Fibroblast of upper back skin (primary cell): ENCODE measurements at places on chromosomes 7 and 10.

GRCh38 chr7:39300276-39300675, 265.9 kb upstream of the YAE1 start:
- DNase-seq, result no peak

GRCh38 chr7:74002474-74003017, 25.4 kb upstream of the ELN start:
- peak; percentile 41 for DNase-seq

DNA sequence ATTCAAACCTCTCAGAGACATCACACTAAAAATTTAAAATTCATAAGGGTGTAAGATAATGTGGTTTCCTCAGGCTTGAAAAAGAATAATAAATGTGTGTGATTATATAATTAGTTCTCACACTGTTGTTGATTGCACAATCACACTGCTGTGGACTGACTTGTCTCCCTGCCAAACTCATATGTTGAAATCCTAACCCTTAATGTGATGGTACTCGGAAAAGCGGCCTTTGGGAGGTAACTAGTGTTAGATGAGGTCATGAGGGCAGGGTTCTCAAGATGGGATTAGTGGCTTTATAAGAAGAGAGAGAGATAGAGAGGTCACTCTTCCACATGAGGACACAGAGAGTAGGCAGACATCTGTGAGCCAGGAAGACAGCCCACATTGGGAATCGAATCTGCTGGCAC, 128.5 kb upstream of the COL1A2 start:
- peak; percentile 39 for DNase-seq

DNA sequence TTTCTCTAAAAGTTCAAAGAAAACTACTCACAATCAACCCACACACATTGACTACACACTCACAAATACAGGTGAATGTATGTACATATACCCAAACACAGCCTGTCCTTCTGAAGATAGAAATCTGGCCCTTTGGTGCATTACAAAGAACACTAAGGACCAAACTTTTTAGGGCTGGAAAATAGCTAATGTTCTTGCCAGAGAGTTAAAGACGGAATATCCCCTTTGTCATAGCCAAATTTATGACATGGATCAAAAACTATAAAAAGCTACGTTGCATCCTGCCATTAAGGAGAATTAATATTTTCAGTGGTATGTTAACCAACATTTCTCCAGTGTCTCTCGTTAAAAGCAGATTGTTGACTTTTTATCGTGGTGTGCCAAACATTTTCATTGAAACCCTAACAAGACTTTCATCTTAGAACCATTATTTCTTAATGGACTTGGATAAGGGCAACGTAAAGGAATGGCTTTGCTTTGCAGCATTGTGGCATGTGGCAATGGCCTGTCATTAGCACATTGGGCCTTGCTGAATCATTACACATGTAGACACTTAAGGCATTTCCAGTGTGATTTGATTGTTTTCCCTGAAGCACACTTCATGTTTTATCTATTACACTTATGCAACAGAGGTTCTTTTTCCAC, 150.9 kb upstream of the MEOX2 start:
- peak; percentile 40 for DNase-seq

DNA sequence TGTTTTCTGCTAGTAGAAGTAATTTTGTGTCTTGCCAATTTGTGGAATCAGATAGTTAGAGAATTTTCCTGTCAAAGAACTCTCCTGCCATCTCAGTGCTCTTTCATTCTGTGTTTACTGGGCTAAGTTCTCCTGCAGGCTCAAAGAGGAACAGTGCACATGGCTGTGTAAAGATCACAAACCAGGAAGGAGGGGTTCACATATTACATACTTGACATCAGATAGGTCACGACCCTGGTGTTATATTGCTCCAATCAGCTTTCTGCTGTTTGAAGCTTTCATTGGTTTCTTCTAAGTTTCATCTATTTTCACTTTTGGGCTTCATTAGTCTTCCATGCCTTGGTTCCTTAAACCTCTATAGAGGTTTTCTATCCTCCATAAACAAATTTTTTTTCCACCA, 13.5 kb upstream of the ELMO1 start:
- DNase-seq, result no peak

DNA sequence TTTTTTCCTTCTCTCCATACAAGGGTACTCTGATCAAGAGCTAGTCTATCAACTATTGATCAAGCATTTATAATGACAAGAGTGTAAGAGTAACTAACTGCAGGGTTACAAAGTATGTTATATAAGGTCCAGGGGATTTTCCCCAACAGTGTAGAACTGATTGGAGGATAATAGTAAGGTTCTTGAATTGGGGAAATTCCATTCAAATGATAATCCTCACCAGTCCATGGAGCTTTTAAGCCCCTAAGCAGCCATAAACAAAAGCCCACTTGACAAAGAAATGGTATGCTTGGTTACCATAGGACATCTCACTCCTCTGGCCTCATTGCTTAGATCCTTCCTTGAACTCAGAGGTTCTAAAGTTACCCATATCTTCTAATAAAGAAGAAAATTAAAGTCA, 8.2 kb downstream of the YME1L1 start:
- no peak for DNase-seq

DNA sequence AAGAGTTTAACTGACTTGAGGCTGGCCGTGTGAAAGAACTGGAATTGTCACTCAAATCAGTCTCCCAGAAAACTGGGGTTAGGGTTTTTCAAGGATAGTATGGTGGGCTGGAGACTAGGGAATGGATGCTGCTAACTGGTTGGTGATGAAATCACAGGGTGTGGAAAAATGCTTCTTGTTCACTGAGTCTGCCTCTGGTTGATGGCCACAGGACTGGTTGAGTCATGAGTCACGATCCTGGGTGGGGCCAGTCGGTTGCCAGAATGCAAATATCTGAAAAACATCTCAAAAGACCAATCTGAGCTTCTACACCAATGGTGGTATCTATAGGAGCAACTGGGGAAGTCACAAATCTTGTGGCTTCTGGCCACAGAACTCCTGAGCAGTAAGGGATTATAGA, 16.3 kb upstream of the BAMBI start:
- DNase-seq, result peak; percentile 89

- no peak for DNase-seq
Measured at GRCh38 chr10:58998924-58999713, 177.3 kb upstream of the PHYHIPL start.

DNA sequence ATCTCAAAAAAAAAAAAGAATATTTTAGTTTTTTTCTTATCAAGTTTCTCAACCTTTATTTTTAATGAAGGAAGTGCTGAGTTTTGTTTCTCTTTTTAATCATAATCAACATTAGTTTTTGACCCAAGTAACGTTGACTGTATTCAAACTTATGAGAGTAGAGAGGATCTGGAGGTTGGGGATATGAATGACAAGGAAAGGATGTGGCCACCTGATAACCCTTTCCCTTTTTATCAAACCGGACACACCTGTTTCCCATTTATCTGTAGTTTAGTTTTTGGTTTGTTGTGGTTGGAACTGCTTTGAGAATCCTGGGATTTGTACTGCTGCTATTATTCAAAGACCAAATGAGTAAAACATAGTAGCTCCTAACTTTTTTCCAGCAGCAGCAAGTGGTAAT, 38.6 kb downstream of the HACD1 start:
- DNase-seq, result no peak

DNA sequence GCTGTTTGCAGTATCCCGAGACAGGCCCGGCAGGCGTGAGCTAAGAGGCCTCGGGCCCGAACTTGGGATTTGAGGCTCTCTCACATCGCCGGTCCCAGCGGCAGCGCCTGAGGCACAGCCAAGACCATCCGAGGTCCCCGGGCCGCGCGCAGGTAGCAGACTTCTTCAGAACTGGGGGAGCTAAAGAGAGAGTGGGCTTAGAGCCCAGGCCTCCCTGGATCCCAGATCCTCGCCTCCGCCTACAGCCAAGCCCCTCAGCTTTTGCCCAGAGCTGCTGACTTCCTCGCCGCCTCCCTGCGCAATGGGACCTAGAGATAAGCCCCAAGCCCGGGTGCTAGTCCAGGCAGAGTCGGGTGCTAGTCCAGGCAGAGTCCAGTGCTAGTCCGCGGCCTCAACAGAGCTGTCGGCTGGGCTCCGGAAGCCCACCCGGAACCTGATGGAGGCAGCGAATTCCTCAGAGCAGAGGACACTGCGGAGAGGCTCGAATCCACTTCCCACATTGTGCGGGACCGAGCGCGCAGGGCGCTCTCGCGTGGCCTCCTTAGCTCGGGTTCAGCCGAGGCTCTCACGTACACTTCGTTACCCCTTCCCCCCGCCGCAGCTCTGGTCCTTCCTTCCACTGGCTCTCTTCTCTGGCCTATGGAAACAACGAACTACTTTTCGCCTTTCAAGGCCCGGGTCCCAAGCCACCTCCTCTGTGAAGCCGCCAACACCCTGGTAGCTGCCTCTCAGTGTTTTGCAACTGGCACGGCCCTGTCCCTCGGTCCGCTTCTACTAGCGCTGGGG, 5.8 kb downstream of the LBX1 start:
- DNase-seq, result no peak

DNA sequence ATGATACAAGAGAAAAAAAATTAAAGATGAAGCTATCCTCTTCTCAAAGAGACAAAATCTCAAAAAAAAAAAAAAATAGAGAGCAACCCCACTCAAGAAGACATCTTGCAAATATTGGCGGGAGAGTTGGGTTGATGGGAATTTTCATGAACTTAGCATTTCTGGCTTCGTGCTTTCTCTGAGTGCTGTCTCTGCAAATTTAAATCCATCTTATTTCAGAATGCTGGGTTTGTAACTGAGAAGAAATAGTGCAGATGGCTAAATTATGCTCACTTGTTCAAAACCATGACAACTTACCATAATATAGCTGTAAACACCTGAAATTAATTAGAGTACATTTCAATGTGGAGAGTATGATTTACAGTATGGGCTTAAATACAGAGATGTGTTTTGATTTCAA, 484.8 kb upstream of the CELF2 start:
- no peak for DNase-seq

- no peak for DNase-seq
Measured at GRCh38 chr10:71187600-71187999, 24.8 kb upstream of the UNC5B start.

DNA sequence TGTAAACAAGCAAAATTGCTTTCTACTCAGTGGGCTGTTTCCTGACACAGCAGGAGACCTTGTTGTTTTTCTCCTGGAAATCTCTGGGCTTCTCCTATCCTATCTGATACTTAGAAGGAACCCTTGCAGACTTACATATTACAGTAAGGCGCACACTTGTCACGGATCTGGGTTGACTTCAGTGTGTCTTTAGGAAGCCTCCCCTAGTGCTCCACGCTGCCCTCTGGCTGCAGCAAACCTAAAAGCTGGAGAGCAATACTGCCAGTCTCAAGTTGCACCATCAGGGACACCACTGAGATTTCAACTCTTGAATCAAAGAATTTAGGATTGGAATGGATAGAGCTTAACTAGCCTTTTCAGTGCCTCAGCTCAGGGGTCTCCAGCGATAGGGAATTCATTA, 495.3 kb downstream of the LRMDA start:
- DNase-seq, result no peak

- no peak for DNase-seq
Measured at GRCh38 chr7:94856643-94857042, 50.8 kb upstream of the PPP1R9A start.

DNA sequence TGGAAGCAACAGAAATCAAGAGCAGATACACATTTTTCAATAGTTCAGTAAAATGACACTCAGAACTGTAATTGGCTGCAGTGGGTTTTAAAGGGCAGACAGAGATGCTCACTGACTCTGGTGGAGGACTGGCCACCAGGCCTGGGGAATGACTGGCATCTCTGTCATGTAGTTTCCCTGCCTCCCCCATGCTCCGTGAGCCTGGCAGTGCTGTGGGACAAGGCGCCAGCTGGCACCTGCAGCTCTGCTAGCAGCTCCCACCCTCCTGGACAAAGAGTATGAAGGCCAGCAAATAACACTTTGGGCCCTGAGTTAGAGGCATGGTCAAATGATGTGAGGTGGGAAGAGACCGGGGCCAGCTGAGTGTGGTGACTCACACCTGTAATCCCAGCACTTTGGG, 15.0 kb downstream of the TSPAN33 start:
- DNase-seq, result no peak

- DNase-seq, result peak; percentile 38
Measured at GRCh38 chr10:9342885-9343570, 1288.5 kb downstream of the GATA3 start.

DNA sequence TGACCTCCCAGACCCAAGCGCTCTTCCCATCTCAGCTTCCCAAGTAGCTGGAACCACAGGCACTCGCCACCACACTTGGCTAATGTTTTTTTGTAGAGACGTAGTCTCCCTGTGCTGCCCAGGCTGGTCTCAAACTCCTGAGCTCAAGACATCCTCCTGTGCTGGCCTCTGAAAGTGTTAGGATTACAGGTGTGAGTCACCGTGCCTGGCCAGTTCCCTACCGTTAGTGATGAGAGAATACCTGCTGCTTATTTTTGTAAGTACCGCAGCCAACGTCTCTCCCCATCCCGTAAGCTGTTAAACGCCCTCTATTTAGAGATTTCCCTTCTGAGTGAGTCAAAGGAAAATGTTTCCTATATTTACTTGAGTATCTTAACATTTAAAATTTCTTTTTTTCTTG, 38.5 kb upstream of the PDLIM1 start:
- no peak for DNase-seq

- DNase-seq, result no peak
Measured at GRCh38 chr7:36346260-36346831, 43.3 kb upstream of the ANLN start.

- DNase-seq, result no peak
Measured at GRCh38 chr10:69624245-69624786, 5.7 kb upstream of the FAM241B start.

- peak; percentile 18 for DNase-seq
Measured at GRCh38 chr7:87413029-87413428, 62.5 kb downstream of the ABCB4 start.

- no peak for DNase-seq
Measured at GRCh38 chr10:3195726-3196125, 23.1 kb upstream of the PITRM1 start.
